Ovary (tissue), 10 donors: ENCODE measurements at places on chromosomes 11 and 22. TPM values are rescaled to one million over a fixed set of nuclear protein-coding genes. Genes with fewer than 3 reads are reported as not detected.

The ANO5 gene
- total RNA-seq: 1.6 TPM

The FGF4 gene
- not detected for total RNA-seq

The ZNF70 gene
- total RNA-seq: 20.8 TPM

The PANX3 gene
- not detected for total RNA-seq

The CBLIF gene
- total RNA-seq: not detected

The CSNK2A3 gene
- total RNA-seq: 0.48 TPM

The RAB39A gene
- 0.37 TPM for total RNA-seq

- H3K27me3 ChIP-seq: peaks cover 3% of the 10 kb centered on the region
- no peak overlapping the region for H3K4me3 ChIP-seq
- no peaks in the 10 kb centered on the region for H3K36me3 ChIP-seq
- DNase-seq: no peak
- peaks cover 5% of the 10 kb centered on the region for H3K4me1 ChIP-seq
These were observed 4.8 kb downstream of the PAX6 start for GRCh38 chr11:31806186-31806927.

DNA sequence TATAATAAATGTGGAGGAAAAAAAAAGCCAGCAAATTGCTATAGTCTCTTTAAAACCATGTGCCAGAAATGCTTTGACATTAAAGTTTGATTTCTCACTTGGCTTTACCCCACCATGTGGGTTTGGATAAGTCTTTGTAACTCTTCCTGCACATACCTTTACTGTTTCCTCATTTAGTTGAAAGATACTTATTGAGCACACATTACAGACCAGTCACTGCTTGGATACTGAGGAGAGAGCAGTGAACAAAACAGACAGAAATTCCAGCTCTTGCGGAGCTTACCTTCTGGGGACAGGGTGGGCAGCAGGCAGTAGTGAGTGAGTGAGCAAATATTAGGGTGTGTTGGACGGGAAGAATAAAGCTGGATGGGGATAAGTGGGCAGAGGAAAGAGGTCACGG, 13.7 kb downstream of the PACS1 start:
- H3K36me3 ChIP-seq: no peaks in the 10 kb centered on the region
- no peak overlapping the region for H3K27ac ChIP-seq
- H3K4me3 ChIP-seq: no peak overlapping the region
- H3K27me3 ChIP-seq: no peaks in the 10 kb centered on the region
- H3K4me1 ChIP-seq: peaks cover 4% of the 10 kb centered on the region

DNA sequence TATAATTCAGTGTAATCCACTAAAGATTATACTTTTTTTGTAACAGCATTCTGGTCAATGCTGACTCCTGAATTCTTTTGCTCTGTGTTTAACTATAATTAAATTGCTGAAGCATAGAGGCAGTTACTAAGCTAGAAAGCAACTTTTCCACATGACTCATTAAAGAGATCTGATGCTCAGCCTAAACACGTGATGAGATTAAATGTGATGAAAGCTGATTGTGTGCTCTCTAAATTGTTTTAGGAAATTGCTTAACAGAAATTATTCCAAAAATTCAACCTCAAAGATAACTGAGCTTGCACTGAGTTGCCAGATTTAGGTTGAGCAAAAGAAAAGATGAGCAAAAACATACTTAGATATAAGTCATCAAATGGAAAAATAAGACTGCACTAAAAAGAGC, 1033.6 kb downstream of the FAM181B start:
- no peaks in the 10 kb centered on the region for H3K4me1 ChIP-seq
- no peak overlapping the region for H3K4me3 ChIP-seq
- H3K27me3 ChIP-seq: no peaks in the 10 kb centered on the region
- DNase-seq: no peak
- no peaks in the 10 kb centered on the region for H3K36me3 ChIP-seq

DNA sequence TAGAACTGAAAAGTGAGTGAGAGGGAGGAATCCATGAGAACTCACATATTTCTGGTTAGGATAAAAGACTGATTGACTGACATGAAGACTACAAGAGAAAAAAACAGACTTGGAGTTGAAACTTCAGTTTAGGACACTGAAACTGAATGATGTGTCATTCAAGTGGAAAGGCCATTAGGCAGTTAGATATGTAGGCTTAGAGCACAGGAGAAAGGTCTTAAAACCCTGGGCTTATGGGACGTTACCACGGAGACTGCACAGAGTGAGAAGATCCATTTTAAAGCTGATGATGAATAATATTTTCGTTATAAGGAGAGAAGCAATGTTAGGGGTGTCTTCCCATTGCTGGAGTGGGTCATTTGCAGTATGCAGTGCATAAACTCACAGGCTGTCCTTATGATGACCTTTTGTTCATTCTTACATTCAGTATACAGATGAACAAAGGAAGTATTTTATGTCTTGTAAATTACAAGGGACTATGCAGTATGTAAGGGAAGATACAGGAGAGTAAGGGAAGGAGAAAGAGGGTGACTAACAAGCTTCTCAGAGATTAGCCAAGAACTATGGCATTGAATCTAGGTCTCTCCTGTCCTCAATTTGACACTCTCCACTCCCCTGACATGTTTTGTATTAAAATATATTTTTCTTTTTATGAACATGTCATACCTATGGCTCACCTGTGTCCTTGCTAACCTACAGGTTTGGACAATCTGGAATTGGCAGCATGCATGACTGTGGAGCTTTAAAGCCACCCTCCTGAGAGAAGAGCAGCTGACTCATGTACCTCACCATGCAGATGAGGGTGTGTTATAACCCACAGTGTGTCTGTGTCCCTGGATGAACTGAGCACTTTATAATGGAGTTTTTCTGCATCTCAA, 63.7 kb downstream of the MAML2 start:
- H3K36me3 ChIP-seq: no peaks in the 10 kb centered on the region
- DNase-seq: no peak
- no peak overlapping the region for H3K27ac ChIP-seq

GRCh38 chr22:32410459-32410858, 1.6 kb downstream of the RTCB start:
- H3K4me3 ChIP-seq: no peak overlapping the region
- H3K4me1 ChIP-seq: peaks cover 6% of the 10 kb centered on the region
- no peak overlapping the region for H3K27ac ChIP-seq
- no peak for DNase-seq
- no peaks in the 10 kb centered on the region for H3K27me3 ChIP-seq
- no peaks in the 10 kb centered on the region for H3K36me3 ChIP-seq

GRCh38 chr11:69414773-69415187, 66.7 kb upstream of the LINC01488 start:
- H3K4me3 ChIP-seq: no peak overlapping the region
- no peaks in the 10 kb centered on the region for H3K27me3 ChIP-seq
- H3K36me3 ChIP-seq: no peaks in the 10 kb centered on the region
- DNase-seq: no peak
- H3K27ac ChIP-seq: no peak overlapping the region
- H3K4me1 ChIP-seq: no peaks in the 10 kb centered on the region

- H3K4me3 ChIP-seq: no peak overlapping the region
- peaks cover 5% of the 10 kb centered on the region for H3K4me1 ChIP-seq
These were observed 2.1 kb upstream of the IFT27 start for GRCh38 chr22:36778020-36778419.

GRCh38 chr22:23376256-23376655, 195.9 kb downstream of the BCR start:
- no peak overlapping the region for H3K27ac ChIP-seq
- DNase-seq: no peak
- H3K4me1 ChIP-seq: no peaks in the 10 kb centered on the region
- no peaks in the 10 kb centered on the region for H3K36me3 ChIP-seq
- no peak overlapping the region for H3K4me3 ChIP-seq

DNA sequence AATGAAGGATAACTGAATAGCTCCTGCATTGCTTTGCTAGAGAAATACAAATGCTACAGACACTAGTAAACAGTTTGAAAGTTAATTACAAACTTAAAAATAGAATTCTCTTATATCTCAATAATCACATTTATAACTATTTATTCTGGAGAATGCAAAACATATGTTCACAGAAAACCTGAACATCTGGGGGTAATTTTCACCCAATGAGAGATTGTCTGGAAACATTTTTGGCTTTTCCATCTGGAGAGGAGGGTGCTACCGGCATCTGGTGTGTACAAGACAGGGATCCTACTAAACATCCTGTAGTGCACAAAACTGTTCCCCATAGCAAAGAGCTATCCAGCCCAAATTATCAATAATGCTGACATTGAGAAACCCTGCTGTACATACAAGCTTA, 378.4 kb upstream of the CHORDC1 start:
- no peak overlapping the region for H3K4me3 ChIP-seq
- H3K27me3 ChIP-seq: no peaks in the 10 kb centered on the region
- DNase-seq: no peak
- H3K27ac ChIP-seq: no peak overlapping the region

GRCh38 chr11:17351510-17352176, at the start of gene NCR3LG1:
TSS of gene NCR3LG1 (plus strand) at chr11:17351800. CDS start at chr11:17351970, 170 bp downstream.
- H3K36me3 ChIP-seq: no peaks in the 10 kb centered on the region
- peak; percentile 84 for DNase-seq
- no peaks in the 10 kb centered on the region for H3K27me3 ChIP-seq
- peak within 1 kb of the TSS; percentile 83 for H3K27ac ChIP-seq
- H3K4me3 ChIP-seq: peak within 1 kb of the TSS; percentile 67
- no peaks in the 10 kb centered on the region for H3K4me1 ChIP-seq
